NCI-H446 (cell line): ENCODE measurements at places on chromosomes 1 and 21.

GRCh38 chr1:152970495-152970894 lies at the start of gene SPRR4:
Gene SPRR4, plus strand, starts transcription at chr1:152970648. Its CDS starts 1,243 bp downstream, at chr1:152971891.
- DNase-seq, result no peak

DNA sequence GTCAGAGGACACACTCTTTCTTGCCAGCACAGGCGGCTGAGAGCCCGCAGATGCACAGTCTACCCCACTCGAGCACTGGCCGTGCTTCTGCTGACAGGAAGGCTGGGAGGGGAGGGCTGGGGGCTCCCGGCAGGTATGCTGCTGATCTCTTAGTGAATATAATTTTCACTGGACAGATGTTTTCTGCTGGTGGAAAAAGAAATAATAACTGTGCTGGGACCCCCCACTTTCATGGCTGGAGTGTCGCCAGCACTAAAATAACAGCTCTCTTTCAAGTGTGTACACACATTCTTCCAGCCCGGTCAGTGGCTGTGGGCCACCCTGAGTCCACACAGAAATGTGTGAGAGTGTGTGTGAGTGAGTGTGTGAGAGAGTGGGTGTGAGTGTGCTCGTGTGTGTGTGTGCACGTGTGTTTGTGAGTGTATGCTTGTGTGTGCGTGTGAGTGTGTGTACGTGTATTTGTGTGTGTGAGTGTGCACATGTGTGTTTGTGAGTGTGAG lies 167.7 kb upstream of the USP24 start:
- DNase-seq, result no peak

DNA sequence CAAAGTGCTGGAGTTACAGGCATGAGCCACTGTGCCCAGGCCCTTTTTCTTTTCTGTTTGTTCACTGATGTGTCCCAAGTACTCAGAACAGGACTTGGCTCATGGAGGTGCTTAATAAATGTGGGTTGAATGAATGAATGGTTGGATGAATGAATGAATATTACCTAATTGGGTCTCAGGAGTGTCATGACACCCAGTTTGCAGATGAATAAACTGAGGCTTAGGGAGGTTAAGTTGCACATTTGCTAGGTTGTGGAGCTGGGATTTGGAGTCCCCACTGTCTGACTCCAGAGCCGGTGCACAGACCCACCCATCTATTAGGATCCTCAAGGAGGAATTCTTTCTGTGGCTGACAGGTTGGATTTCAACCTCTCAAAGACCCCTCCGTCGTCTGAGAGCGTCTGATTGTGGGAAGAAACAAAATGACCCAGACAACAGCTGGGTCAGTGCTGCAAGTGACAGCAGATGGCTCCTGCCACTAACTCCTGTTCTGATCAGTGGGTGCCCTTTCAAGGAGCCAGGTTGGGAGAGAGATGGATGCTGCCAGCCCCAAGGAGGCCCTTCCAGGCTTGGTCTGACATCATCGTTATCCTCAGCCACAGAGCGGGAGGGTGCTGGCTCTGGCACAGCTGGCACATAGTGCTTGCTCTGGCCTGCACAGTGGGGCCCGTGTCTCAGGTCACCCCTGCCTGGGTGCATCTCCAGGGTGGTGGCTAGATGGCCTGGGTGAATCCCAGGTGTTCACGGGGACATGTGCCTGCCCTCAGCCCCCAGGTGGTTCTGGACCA lies 24.2 kb downstream of the ARHGEF10L start:
- peak; percentile 66 for DNase-seq

DNA sequence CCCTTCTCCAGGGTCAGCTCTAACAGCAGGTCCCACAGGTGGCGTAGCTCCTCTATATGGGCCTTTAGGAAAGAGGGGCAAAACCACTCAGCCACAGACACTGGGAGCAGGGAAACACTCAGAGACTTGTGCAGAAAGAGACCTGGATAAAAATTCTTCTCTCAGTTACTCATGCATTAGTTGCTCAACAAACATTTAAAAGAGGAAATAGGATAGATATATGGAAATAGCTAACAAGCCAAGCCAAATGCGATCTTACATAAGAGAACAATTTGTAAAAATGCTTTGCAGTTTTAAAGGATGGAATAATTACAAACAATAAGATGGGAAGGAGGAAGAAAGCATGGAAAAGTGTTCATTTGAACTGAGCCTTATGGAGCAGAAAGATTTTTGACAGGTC lies 4.9 kb downstream of the SPTA1 start:
- DNase-seq, result no peak

- peak; percentile 75 for DNase-seq
These were observed 597.9 kb upstream of the ADAMTS5 start for GRCh38 chr21:27564684-27565301.

- no peak for DNase-seq
These were observed 216.0 kb upstream of the PTGFR start for GRCh38 chr1:78274814-78275213.

DNA sequence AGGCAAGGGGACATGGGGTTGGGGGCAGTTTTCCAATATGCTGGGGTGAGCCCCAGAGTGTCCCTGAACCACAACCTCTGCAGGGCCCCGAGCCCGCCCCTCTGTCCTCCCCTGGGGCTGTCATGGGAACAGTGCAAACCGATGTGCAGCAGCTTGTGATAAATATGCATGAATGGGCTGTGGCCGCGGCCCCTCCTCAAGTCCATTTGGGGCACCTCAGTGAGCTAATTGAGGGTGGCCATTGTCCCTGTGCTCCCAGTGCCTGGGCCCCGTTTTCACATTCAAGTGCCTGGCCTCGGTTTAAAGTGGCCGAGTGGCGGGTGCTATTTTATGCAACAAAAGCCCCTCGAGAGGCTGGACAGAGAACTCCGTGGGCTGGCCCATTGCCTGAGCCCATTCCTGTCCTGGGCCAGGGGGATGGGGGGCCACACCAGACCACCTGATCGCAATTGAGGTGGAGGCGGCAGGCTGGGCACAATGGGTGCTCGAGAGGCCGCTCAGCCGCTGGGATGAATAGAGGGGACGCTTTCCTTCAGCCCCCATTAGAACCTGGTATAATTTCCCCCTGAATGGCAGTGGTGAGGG lies 193.7 kb downstream of the FOXD2 start:
- no peak for DNase-seq
